ENCODE measurements at places on chromosomes 3 and 15.

GRCh38 chr15:71335591-71335990 is 220.3 kb downstream of the THSD4 start:
- DNase-seq, result no peak

GRCh38 chr3:134378818-134379217 is 4.6 kb upstream of the AMOTL2 start:
- no peak for DNase-seq

DNA sequence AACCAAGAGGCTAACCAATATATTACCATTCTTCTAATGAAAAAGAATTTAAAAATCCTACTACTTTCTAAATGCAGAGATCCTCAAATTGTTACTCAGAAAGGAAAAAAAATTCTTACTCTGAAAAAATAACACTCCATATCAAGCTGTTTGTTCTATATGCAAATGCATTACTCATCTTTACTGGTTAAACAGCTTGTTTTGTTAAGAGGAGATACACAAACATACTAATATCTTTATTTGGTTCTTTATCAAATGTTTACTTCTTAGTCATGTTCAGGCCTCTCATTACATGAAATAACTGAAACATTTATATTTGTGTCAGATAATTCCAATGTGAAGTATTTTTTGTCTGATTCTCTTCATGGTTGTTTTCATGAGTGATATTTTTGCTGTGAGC is 146.8 kb downstream of the PCCB start:
- DNase-seq, result no peak

DNA sequence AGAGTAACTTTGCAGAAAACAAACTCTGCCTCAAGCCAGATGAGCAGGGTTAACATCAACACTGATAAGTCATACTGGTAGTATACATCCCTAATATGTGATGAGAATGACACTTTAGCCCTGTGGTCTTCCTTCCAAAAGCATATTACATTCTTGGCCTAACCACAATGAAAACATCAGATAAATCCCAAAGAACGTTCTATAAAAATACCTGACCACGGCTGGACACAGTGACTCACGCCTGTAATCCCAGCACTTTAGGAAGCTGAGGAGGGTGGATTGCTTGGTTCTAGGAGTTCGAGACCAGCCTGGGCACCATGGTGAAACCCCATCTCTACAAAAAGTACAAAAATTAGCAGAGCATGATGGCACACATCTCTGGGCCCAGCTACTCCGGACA is 4.7 kb downstream of the TMCC1 start:
- DNase-seq, result no peak

DNA sequence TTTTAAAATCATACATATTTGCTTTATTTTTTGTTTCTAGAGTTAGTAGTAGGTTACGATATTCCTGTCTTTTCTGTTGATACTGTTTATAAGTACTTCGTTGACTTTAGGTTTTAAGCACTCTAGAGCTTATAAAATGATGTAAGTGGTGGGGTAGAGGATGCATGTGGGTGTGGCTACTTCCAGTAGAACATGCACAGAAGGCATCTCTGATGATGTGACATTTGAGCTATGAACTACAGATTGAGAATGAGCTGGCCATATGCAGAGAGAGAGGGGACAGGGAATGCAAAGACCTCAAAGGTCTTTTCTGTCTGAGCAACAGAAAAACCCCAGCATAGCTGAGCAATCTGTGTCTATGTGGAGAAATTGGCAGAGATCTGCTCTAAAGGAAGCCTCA is 233.9 kb upstream of the STAC start:
- no peak for DNase-seq

DNA sequence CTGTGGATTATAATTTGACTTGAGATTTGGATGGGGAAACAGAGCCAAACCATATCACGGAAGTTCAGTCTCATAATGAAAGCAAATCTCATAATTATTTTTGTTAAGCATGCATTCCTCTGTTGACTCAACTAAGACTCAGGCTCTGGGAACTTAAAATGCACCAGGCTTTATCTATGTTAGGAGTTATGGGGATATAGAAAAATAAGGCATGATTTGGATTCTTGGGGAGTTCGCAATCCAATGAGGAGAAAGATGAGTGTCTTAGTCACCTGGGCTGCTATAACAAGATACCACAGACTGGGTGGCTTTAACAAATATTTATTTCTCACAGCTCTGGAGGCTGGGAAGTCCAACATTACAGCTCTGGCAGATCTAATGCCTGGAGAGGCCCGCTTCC is 89.4 kb upstream of the TJP1 start:
- DNase-seq, result no peak

All from activated CD8-positive, alpha-beta memory T cell treated with anti-CD3 and anti-CD28 coated beads, Interleukin-2, amount 50 U/mL, for 4 hours (primary cell).